ENCODE measurements at places on chromosomes 4 and X.

DNA sequence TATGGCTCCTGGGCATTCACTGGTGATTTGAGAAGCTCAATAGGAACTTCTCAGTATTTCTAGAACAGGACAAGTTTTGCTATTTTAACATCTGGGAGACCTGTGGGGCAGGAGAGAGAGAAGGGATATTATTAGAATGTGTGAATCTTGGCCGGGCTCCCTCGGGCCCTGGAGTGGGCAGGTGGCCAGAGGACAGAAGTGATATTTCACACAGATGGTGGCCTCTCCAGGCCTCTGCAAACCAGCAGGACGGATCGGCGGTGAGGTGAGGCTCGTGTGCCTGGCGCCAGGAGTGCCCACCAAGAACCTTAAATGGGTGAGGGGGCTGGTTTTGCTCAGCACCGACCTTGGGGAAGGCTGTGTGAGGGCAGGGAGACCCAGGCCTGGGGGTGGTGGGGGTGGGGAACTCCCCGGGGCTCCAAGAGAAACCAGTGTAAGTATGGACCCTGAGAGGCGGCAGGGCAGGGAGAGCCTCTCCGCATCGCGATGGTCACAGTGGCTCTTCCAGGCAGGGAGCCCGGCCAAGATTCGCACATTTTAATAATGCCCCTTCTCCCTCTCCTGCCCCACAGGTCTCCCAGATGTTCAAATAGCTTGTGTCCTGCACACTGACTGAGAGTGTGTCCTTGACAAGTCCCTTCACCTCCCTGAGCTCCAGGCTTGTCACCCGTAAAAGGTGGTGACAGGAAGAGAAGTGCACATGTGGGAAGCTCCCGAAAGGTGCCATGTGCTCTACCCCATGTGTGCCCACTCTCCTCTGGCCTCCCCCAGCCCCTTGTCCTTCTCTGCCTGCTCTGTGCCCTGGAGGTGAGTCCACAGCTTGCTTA lies 64.9 kb downstream of the SORCS2 start:
- no peak for DNase-seq

DNA sequence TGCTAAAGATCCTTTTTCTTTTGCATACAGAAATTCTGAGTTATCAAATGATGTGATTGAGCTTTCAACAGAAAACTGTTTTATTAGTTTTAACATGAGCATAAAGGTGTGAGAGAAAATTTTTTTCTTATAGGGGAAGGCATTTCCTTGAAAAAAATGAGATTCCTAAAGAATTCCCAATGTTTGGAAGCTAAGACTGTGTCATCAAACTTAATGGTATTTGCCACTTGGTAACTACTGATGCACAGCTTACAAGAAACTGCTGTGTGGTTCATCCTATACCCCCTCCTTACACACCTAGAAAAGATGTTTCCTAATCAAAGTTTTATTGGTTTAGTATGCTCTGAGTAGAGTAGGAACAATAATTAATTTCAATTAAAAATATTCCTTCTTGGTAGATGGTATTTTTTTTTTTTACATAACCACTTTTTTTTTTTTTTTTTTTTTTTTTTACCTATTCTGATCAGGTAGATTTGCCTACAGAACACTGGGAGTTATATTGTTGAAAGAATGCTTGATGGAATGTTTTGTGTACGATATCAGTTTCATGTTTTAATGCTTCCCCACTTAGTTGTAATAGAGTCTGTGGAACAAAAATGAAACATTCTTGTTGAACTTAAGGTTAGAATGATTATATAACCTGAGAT lies 6.0 kb downstream of the PTPN13 start:
- DNase-seq: no peak

- no peak for DNase-seq
These were observed 51.6 kb upstream of the NHS start for GRCh38 chrX:17323397-17323796.

- DNase-seq: no peak
These were observed at the start of gene OCRL for GRCh38 chrX:129540068-129540653. OCRL (plus strand) TSS chrX:129540259; CDS start chrX:129540440, 181 bp downstream.

GRCh38 chrX:66164470-66164869 lies 423 bp downstream of the HEPH start:
- DNase-seq: no peak

DNA sequence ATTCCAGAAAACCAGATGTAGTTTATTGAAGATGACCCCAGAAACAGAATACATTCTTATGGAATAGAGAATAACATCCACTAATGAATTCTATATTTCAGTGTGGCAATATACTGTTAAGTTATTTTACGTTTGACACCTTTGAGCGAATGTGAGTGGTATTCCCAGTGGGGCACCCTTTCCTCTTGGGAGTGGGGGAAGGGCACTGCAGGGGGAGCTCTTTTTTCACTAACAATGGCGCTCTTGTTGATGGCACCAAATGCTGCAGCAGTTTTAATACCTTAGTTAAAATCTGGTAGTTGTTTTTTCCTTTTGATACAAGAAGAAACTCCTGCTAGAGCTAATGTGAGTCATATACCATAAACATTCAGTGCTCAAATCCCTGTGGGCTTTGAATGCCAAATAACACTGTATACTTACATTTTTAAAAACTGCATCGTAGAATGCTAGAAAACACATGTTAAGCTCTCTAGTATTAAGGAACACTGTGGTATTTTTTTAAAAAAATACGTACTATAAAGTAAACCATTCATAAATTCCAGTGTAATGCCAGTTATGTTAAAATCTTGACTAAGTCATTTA lies 178.5 kb downstream of the DCHS2 start:
- peak; percentile 37 for DNase-seq

DNA sequence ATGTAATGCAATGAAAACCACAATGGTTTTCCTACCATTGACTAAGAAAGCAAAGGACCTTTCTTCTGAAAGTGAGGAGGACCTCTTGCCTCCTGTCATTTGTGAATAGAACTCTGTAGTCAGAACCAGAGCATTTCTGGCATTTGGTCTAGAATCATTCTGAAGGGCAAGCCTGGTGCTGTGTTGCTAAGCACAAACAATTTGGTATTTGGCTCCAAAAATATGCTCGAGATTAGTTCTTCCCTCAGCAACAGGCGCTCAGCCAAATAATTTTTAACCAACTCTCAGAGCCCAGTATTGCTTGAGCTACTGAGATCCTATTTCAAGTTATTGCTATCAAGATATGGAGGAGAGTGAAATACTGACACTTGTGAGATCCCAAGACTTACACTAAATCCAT lies 71.0 kb downstream of the SNCA start:
- peak; percentile 39 for DNase-seq

DNA sequence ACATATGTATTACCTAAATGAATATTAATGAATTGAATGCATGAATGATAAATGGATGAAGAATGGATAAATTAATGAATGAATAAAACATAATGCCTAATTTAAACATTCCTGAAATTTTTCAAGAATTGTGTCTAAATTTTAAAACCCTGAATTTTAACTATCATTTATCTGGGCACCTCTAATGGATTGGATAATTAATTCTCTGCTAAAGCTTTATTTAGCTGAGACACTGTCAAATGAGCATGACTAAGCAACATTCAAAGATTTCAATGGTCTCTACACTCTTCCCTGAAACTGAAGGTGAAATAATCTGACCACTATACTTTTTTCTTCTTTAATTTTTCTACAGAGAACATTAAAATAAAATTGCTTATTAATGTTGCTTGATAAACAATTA lies 1197.7 kb downstream of the C4orf33 start:
- no peak for DNase-seq

DNA sequence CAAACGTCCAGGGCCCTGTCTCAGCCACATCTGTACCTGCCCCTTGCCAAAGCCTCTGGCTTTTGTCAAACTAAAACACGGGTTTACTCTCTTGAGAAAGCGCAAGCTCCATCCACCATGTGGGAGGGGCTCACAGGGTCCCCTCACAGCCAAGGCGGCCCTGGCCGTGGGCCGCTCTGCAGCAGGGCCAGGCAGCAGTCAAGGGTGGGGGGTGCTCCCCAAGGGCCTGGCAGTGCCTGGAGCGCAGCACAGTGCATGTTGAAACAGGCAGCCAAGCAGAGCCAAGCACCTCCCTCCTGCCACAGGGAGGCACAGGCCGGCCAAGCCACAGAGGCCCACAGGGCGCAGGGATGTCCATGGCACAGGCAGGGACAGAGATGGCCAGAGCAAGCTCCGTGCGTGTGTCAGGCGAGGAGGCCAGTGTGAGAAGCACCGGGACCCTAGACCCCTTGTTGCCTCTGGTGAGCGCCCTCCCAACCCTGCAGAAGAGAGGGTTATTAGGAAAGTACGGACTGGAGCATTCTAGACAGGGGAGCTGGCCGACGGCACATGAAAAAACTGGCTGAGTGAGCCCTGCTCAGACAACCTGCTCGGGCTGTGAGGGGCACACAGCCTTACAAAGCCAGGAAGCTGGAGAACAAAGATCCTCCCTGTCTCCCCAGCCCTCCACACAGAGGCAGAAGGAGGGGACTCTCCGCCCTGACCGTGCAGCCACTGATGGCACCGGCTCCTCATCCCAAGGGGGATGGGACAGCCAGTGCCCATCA lies 39.0 kb downstream of the FAM53A start:
- DNase-seq: no peak

DNA sequence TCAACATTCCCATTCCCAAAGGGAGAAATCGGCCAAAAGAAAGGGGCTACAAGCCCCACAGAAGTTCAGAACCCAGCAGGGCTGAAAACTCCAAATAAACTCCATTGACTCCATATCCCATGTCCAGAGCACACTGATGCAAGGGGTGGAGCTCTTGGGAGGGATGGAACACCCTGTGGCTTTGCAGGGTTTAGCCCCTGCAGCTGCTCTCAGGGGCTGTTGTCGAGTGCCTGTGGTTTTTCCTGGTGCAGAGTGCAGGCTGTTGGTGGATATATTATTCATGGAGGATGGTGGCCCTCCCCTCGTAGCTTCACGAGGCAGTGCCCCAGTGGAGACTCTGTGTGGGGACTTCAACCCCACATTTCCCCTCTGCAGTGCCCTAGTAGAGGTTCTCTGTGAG lies 53.7 kb downstream of the PDGFRA start:
- DNase-seq: no peak

GRCh38 chr4:118289794-118290193 lies 63.0 kb downstream of the PRSS12 start:
- DNase-seq: peak; percentile 64

DNA sequence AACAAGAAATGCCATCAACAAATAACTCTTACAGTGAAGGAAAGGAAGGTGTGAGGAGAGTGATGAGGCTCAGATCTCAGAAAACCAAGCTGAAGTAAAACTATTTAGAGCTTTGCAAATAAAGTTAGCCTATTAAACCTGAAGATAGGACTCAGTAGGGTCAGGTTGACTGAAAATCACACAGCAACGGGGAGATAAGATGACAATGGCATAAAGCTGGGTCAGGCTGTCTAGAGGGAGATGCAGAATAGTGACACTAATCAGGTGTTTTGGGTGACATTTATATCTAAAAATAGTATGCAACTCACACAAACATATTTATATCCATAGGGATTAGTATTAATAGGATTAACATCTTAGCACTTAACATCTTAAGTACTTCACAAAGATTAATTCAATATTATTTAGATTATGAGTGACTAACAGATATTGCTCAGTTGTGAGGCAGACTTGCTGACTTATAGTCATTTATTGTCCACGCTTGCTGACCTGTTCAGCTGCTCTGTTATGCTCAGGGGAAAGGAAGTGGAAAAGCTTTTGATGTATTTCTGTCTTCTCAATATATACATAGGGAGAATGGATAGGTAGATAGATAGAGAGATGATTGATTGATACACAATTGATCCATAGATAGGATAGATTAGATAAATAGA lies 130.7 kb upstream of the GUCY1A1 start:
- DNase-seq: no peak

- DNase-seq: no peak
These were observed 53.3 kb downstream of the HCCS start for GRCh38 chrX:11164433-11164832.

DNA sequence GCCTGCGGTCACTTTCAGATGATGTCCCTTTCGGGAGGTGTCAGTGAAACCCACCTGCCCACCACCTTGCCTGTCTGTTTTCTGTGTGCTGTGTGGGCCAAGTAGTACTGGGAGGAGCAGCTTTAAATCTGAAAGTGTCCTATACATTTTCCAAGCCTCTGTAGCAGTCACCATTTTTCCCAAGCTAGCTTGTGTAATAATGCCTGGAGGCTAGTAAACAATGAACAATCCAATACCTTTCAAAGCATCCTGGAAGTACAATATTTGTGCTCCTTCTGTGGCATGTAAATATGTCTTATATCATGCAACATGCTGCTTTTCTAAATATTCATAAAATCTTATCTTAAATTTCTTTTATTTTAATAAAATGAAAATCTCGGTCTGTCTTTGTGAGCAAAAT lies 111.6 kb upstream of the C1GALT1C1 start:
- DNase-seq: no peak

DNA sequence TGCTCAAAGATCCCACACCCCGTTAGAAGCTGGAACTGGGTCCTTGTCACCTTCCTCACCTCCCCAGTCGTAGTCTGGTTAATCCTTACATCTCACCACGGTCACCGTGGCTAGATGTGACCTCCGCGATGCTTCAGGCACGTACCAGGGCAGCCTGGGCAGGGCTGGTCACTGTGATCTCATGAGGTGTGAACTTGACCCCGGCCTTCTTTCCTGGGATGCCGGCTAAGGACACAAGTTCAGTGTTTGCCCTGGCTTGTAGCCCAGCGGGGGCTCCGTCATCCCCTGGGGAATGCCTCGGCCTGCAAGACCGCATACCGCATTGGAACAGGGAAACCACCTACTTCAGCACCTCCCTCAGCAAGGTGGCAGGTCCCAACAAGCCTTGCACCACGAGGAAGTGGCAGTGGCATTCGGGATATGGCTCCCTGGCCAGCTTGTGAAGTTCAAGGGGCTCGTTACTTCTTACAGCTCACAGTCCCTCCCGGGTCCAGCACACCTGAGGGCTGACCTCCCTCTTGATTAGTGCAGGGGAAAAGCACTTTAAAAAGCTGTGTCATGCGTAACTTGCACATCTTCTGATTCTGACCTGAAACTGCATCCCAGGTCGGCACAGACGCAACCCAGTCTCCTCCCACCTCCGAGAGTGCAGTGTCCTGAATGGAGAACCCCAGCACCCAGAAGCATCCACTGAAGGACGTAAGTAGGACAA lies 25.9 kb downstream of the NOP14 start:
- no peak for DNase-seq

DNA sequence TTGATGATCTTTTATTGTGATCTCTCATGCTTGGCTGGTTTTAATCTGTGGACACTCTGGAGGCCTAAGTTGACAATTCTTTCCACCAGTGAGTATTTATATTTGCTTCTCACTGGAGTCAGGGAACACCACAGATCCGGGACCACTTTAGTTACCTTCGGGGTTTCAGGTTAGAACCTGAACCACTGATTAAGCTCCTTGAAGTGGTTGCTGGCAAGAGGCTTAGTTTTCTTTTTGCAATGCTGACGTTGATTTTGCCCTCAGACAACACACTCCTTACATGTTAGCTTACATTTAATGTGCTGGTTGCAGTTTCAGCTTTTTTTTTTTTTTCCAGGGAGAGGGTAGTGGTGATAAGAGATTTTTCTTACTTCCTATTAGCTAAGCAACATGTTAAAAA lies 10.5 kb upstream of the ZNF330 start:
- no peak for DNase-seq

DNA sequence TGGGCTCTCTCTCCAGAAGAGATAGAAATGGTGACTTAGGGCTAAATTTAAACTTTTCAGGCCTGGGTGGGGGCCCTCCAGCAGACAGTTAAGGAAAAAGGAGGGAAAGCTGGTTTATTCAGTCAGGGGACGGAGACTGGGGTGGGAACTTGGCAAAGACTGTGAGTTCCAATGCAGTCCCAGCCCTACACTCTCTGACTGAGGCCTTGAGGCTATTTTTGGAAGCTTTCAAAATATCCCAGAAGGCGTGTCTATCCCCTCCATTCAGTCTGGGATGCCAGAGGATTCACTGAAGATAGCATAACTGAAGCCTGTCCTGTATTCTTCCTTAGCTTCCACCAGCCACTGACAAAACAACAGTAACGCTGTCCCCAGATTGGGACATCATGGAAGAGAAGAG lies 32.1 kb upstream of the MSN start:
- no peak for DNase-seq
